ENCODE measurements at places on chromosomes 3 and 15. TPM values are rescaled to one million over a fixed set of nuclear protein-coding genes. Genes with fewer than 3 reads are reported as not detected.

GRCh38 chr3:43968465-43968864 is 273.2 kb upstream of the TOPAZ1 start:
- H3K27ac ChIP-seq: no peak overlapping the region
- H3K4me1 ChIP-seq: no peaks in the 10 kb centered on the region
- no peak overlapping the region for H3K4me3 ChIP-seq
- peaks cover 13% of the 10 kb centered on the region for H3K27me3 ChIP-seq
- H3K36me3 ChIP-seq: no peaks in the 10 kb centered on the region

GRCh38 chr3:168796339-168796738 is 700.6 kb upstream of the GOLIM4 start:
- H3K4me3 ChIP-seq: no peak overlapping the region
- no peaks in the 10 kb centered on the region for H3K36me3 ChIP-seq
- H3K27ac ChIP-seq: no peak overlapping the region
- DNase-seq: no peak

The MOBP gene
- total RNA-seq: not detected

The ERICH6 gene
- total RNA-seq: not detected

DNA sequence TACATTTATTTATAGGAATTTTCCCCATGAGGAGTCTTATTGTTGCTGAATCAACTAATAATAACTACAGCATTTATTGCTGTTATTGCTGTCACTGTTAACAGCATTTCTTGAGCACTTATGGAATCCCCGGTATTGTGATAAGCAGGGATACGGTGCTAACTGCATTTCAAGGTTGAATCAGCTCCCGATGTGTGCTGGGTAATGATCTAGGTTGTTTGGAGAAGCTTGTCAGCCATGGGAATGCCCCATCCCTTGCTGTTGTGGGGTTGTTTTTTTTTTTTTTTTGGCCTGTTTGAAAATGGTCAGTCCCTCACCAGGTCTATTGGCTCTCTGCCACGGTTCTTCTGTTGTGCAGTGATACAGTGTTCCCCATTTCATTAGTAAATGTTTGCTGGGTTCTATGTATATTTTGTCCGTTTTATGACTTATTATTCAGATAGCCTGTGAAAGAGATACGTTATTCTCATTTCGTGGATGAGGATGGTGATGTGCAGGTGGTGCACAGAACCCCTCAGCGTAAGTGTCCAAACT is 48.5 kb downstream of the MED12L start:
- H3K27me3 ChIP-seq: no peaks in the 10 kb centered on the region
- no peak overlapping the region for H3K27ac ChIP-seq
- H3K4me3 ChIP-seq: no peak overlapping the region
- DNase-seq: no peak
- H3K4me1 ChIP-seq: peaks cover 23% of the 10 kb centered on the region

DNA sequence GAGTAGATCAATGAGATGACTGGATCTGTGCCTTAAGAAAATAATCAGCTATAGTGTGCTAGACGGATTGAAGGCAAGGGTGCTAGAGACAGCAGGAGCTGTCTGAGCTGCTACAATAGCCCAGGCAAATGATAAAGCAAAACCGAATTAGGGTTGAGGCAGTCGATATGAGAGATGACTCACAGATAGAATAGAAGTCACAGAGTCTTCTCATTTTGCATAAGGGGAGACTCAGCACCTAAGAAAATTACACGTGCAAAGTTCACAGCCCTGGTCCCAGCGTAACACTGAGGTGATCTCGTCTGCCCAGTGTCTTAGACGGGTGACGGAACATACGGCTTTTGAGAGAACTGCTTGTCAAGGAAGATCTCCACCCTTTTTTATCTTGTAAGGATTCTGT is 11.6 kb downstream of the LPP start:
- H3K36me3 ChIP-seq: peaks cover 4% of the 10 kb centered on the region
- DNase-seq: peak; percentile 67
- no peaks in the 10 kb centered on the region for H3K27me3 ChIP-seq
- H3K4me3 ChIP-seq: no peak overlapping the region
- H3K4me1 ChIP-seq: peaks cover 68% of the 10 kb centered on the region

DNA sequence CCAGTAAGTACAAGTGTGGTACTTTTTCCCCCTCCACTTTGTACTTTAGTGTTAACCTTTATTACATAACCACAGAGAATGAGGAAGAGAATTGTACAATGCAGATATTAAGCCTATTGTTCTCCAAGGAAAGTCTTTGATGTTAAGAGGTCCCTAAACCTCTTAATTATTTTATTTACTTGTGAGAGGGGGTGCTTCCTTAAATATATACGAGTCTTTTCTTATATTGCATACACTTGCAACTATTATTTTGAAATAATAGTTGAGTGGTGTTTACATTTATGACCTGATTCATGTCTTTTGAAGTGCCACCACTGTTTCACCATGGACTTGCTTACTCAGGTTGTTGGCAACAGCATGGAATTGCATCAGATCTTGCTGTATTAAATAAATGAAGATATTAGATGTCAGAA is 10.1 kb downstream of the USP3 start:
- H3K27me3 ChIP-seq: no peaks in the 10 kb centered on the region
- no peak for DNase-seq
- peak overlapping the region; percentile 6 for H3K4me3 ChIP-seq
- H3K36me3 ChIP-seq: no peaks in the 10 kb centered on the region

DNA sequence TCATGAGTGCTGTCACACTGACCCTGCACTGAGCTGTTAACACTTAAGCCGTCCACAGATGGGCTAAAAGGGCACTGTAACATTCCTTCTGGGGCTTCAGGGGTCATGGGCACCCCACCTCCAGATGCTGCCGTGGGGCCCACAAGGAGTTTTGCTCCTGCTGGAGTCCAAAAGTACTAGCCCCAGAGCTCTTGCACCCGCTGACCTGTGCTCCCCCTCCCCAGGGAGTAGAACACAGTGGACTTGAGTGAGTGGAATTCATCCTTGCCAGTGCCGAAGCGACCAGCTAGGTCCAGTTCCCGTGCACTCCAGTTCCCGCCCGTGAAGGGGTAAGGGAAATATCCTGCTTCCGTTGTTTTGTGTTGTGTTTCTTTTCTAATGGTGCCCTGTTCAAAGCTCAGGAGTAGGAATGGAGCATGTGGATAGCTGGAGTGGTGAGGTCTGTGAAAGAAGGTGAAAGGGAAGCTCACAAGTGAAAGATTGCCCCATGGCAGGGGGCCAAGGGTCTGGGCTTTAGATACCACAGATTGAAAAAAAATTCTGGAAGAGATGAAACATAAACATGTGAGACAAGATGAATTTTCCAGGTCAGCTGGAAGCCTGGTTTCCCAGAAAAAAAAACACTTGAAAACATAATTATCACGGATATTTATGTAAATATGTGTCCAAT is 36.6 kb downstream of the SLCO2A1 start:
- H3K27me3 ChIP-seq: peaks cover 6% of the 10 kb centered on the region
- no peak for DNase-seq
- H3K4me1 ChIP-seq: no peaks in the 10 kb centered on the region
- H3K27ac ChIP-seq: no peak overlapping the region

DNA sequence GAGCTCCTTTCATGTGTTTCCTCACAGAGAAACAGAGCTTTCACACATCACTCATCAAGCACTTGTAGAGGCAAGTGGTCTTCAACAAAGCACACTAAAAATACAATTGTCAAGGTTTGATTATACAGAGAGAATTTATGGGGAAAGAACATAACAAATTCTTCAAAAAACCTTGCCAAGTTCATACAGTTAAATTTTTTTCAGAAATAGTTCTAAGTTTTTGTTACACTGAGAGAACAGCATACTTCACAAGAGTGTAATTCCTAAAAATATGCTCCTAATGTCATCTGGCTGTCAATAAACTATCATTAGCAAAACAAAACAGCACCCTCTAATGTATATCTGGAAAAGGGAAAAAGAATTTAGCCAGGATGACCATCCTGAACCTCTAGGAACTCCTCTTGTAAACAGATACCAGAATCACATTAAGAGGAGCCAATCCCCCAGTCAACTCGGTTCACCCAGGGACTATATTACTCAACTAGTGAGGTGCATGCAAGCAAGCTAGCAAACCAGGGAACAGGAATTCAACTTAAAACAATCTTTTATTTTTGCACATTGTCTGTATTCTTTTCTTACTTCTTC is 63.3 kb downstream of the RAD18 start:
- H3K4me1 ChIP-seq: no peaks in the 10 kb centered on the region
- H3K4me3 ChIP-seq: no peak overlapping the region
- DNase-seq: no peak
- H3K27ac ChIP-seq: no peak overlapping the region
- H3K36me3 ChIP-seq: peaks cover 44% of the 10 kb centered on the region

DNA sequence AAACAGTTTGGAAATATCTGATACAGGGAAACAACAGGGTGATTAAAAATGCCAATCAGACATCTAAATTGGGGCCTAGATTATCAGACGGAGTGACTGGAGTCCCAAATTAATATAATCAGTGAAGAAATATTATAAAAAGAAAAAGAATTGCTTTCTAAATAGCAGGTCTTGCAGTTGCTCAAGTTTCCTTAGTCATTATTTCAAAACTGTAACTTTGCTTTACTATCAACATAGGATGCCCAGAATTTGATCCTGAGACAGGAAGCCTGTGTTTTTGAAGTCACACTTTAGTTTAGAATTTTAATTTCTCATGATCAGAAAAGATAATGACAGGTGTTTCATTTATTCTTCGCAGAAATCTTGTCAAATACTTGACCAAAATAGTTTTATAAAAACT is 105.9 kb downstream of the IL1RAP start:
- H3K27ac ChIP-seq: peak overlapping the region; percentile 18
- DNase-seq: no peak
- H3K4me1 ChIP-seq: peaks cover 51% of the 10 kb centered on the region

DNA sequence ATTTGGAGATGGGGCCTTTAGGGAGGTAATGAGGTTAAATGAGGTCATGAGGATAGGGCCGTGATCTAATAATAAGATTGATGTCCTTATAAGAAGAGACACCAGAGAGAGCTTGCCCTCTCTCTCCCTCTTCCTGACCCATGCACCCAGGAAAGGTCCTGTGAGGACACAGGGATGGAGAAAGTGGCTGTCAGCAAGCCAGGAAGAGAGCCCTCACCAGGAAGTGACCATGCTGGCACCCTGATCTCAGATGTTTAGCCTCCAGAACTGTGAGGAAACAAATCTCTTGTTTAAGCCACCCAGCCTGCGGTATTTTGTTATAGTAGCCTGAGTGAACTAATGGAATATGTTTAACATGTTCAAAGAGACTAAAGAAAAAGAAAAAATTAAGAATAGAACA is 15.3 kb upstream of the GNB5 start:
- H3K27ac ChIP-seq: no peak overlapping the region
- no peak for DNase-seq
- no peaks in the 10 kb centered on the region for H3K4me1 ChIP-seq
- no peaks in the 10 kb centered on the region for H3K36me3 ChIP-seq
- H3K27me3 ChIP-seq: no peaks in the 10 kb centered on the region

- H3K4me1 ChIP-seq: peaks cover 48% of the 10 kb centered on the region
- no peak overlapping the region for H3K27ac ChIP-seq
- H3K27me3 ChIP-seq: no peaks in the 10 kb centered on the region
Measured at GRCh38 chr3:37251993-37252392, 77.6 kb upstream of the LRRFIP2 start.

The CLDN1 gene
- 0.22 TPM for total RNA-seq

The ZPLD1 gene
- total RNA-seq: not detected

- no peak overlapping the region for H3K27ac ChIP-seq
- H3K27me3 ChIP-seq: no peaks in the 10 kb centered on the region
- DNase-seq: peak; percentile 29
- no peak overlapping the region for H3K4me3 ChIP-seq
- no peaks in the 10 kb centered on the region for H3K4me1 ChIP-seq
Measured at GRCh38 chr3:142180761-142181362, 31.5 kb upstream of the TFDP2 start.

GRCh38 chr3:51876186-51876585 is 785 bp upstream of the IQCF5 start:
- no peaks in the 10 kb centered on the region for H3K4me1 ChIP-seq
- no peak overlapping the region for H3K27ac ChIP-seq
- no peak for DNase-seq
- no peak overlapping the region for H3K4me3 ChIP-seq
- H3K36me3 ChIP-seq: no peaks in the 10 kb centered on the region

The CORO2B gene
- 0.19 TPM for total RNA-seq

DNA sequence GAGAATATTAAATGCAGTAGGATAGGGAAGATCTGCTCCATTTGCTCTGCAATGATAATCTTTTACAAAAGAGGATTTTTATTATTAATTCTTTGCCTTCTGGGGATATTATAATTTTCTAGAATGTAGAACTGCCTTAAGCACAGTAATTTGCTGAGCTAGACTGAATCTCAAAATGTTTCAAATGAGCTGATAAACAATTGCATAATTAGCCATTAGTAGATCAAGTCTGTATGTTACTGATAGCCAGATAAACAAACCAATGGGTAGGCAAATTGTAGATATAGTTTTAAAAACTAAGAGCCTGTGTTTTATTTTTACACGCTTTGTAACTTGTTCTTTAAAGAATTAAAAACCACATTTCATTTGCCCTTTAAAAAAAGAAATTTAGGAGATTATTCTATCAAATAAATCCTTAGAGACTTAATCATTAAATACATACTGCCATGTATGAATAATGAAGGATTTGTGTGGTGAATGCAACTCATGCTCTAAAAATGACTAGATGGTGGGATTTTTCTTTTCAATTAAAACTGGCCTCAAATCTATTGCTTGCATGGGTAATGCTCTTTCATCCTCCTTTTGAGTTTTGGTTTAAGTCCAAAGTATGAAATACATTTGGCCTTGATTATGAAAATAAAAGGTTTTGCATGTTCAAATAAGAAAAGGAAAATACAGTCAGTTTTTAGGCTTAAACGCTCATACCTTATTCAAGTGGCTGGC is 32.6 kb upstream of the NANOGP8 start:
- H3K36me3 ChIP-seq: no peaks in the 10 kb centered on the region
- no peak for DNase-seq
- H3K4me1 ChIP-seq: no peaks in the 10 kb centered on the region
- H3K27me3 ChIP-seq: peaks cover 2% of the 10 kb centered on the region
- no peak overlapping the region for H3K4me3 ChIP-seq
- H3K27ac ChIP-seq: no peak overlapping the region

- no peaks in the 10 kb centered on the region for H3K36me3 ChIP-seq
- H3K27me3 ChIP-seq: no peaks in the 10 kb centered on the region
- DNase-seq: no peak
- no peak overlapping the region for H3K4me3 ChIP-seq
Measured at GRCh38 chr3:169071003-169071402, 592.5 kb downstream of the MECOM start.

The DPPA2 gene
- total RNA-seq: not detected

The LRRC31 gene
- not detected for total RNA-seq

The TTLL13 gene
- 0.55 TPM for total RNA-seq

- no peaks in the 10 kb centered on the region for H3K27me3 ChIP-seq
- no peak overlapping the region for H3K27ac ChIP-seq
- H3K36me3 ChIP-seq: no peaks in the 10 kb centered on the region
- no peak overlapping the region for H3K4me3 ChIP-seq
- peaks cover 22% of the 10 kb centered on the region for H3K4me1 ChIP-seq
- DNase-seq: no peak
Measured at GRCh38 chr3:39286771-39287170, 6.9 kb upstream of the CX3CR1 start.

The CCRL2 gene
- 1.3 TPM for total RNA-seq

All from activated CD4-positive, alpha-beta memory T cell treated with anti-CD3 and anti-CD28 coated beads for 36 hours (primary cell).